Naive thymus-derived CD4-positive, alpha-beta T cell (primary cell): ENCODE measurements at places on chromosomes 4 and X. TPM values are rescaled to one million over a fixed set of nuclear protein-coding genes. Genes with fewer than 3 reads are reported as not detected.
A peak's percentile ranks its signal among the peaks of the same experiment; 100 is the strongest.

The FGFR3 gene
- polyA plus RNA-seq, result not detected

The GAGE13 gene
- not detected for polyA plus RNA-seq

The FMR1NB gene
- not detected for polyA plus RNA-seq

The EFNB1 gene
- polyA plus RNA-seq, result 4.1 TPM

The XAGE2 gene
- not detected for polyA plus RNA-seq

The PDLIM5 gene
- 42.0 TPM for polyA plus RNA-seq

GRCh38 chr4:8086783-8087445, 71.7 kb downstream of the ABLIM2 start:
- no peak for DNase-seq

GRCh38 chr4:82528868-82529267, 32.9 kb downstream of the TMEM150C start:
- no peak for DNase-seq

DNA sequence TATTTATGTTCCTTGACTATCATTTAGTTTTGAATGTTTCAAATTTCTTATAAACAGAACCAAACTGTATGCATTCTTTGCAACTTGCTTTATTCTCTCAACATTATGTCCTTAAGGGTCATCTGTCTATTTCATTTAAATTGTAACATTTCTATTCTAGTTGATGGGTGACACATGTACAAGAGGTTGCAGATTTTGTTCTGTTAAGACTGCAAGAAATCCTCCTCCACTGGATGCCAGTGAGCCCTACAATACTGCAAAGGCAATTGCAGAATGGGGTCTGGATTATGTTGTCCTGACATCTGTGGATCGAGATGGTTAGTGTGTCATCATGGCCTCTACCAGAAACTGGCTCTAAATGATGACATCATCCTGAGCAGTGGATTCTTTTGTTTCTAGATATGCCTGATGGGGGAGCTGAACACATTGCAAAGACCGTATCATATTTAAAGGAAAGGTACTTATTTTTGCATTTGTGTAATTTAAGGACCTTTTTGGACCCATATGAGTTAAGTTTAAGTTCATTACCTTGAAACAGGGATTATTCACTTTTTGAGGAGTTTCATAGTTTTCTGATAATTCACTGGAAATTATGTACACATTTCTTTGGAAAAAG, 6.1 kb downstream of the LIAS start:
- no peak for DNase-seq

DNA sequence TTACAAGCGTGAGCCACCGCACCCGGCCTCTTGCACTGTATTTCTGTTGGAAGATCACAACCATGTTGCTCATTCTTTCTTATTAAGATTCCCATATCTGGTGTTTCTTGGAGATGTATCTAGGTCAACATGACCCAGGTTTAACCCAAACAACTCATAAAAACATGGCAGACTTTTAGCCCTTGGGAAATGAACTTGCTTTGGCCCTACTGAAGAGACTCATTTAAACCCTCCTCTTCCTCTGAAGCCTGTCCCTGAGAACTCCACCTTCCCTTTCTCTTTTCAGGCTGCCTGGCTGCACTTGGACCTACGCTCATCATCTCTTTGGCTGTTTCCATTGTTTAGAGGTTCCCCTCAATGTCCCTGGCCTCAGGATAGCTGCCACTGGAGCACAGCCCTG, 22.8 kb upstream of the OPN1LW start:
- DNase-seq, result no peak

- no peak for DNase-seq
Observed at GRCh38 chr4:174847801-174848427, 18.9 kb upstream of the GLRA3 start.

DNA sequence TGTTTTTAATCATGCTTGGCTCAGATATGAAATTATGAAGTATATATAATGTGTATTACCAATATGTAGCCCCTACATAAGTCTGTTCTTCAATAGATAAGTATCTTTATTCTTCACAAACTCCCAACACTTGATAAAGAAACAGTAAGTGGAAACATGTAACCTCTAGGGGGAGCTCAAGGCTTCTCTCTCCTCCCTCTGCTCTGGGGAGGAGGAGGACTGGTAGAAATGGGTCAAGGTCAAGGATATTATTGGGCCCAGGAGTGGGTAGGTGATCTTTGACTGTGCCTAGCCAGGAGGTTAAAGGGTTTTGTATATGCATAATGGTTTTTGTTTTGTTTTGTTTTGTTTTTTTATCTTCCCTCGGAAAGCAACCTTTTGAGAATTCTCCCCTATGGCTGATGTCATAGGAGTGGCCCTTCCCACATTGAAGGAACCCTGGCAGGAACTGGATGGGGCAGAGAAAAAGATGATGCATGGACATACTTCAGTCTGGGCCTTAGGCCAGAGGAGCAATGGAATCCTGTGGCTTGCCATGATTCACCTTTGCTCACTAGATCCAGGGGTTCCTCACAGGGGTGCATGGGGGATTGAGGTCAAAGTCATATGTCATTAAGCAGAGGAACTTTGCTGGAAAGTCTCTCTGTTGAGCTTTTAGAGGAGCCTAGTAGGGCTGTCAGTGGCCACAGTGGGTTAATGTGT, 460.3 kb downstream of the MID1IP1 start:
- DNase-seq, result peak; percentile 30

DNA sequence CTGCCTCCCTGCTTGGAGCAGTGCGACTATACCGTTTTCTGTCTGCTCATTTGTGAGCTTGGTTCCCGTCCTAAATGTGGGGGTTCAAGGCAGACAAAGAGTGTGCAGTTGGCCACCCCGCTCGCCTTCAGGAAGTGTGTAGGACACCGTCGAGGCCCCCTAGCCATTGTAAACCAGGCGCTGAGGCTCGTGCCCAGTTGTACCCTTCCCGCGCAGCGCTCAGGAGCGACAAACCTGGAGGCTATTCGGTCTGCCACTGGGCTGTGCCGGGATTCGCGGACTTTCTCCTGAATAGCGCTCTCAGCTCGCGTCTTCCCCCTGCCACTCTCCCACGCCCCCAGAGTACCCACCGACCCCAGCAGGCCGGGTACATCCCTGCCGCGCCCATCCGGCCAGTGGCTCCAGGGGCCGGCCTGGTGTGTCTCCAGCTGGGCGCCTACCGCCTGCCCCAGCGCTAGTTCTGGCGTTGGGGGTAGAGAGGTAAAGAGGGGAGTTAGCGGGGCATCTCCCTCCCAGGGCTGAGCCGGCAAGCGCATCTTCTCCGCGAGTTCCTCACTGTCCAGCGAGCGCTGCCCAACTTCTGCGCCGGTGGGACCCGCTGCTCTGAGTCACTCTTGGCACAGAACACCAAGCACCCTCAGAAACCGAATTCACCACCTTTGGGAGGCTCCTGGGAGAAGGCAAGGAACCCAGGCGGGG, 880 bp upstream of the LONRF3 start:
- no peak for DNase-seq

GRCh38 chrX:47212381-47213293, 5.8 kb upstream of the CDK16 start:
- no peak for DNase-seq

GRCh38 chr4:89800012-89800516, 36.9 kb downstream of the SNCA start:
- no peak for DNase-seq

DNA sequence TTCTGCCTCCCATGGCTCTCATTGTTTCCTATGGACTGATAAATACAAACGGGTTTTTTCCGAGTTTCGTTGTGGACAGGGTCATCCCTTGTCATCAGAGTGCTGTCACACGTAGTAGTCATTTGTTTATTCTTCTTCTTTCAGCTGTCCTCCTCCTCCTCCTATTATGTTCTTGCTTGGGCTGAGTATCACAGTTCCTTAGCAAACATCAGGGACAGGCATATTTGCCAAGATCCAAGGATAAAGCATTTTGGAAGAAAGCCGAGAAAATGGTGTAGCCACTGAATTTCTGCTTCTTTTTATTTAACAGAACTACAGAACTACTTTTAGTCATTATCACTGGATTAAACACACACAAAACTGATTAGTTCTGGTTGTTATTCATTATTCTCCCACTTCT, 167.9 kb downstream of the MAML3 start:
- no peak for DNase-seq

DNA sequence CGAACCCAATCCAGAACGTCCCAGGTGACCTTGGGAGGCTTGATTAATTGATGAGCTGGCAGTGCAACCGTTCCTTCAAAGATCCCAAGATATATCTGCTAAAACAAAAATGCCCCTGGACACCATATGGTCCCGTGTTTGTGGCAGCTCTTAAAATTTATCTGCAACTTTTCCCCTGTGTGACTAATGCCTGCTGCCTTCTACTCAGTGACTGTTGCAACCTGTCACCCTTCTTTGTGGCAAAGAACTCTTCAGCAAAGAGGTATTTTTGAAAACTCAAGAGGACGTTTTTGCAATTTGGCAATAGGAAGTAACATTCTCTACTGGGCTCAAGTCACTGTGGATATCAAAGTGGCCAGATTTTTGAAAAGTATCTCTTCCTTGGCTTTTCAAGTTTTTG, 75.8 kb upstream of the SOD3 start:
- DNase-seq, result no peak

DNA sequence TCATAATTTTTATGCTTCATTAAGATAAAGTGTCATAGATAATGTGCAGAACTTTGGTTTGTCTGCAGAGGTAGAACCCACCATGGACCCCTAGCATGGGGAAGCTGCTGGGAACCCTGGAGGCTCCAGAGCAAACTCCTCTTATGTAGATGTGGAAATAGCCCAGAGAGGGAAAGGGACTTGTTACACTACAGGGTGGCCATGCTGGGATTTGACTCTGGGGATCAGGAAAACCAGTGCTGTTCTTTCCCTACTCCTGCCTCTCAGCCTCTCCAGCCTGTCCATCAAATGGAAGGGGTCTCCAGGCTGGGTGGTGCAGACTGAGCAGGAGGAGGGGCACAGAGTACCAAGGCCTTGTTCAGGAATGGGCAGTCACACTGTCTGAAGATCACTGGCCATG, 54.2 kb downstream of the MSX1 start:
- DNase-seq, result no peak

DNA sequence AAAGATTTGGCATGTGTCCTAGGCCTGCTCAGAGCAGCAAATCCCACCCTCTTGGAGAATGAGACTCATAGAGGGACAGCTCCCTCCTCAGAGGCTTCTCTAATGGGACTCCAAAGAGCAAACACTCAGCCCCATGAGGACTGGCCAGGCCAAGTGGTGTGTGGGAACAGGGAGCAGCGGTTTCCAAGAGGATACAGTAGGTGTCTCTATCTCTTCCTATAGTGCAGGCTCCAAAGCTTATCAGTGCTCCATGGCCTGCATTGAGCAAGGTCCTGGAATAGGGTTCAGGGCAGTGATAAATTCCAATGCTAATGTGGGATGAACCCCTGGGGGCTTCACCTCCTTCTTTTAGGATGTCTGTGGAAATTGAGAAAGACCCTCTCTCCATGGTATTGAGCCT, 15.7 kb upstream of the MAGEA10 start:
- no peak for DNase-seq

- DNase-seq, result no peak
Observed at GRCh38 chrX:112841820-112842157, 1.2 kb upstream of the AMOT start.

DNA sequence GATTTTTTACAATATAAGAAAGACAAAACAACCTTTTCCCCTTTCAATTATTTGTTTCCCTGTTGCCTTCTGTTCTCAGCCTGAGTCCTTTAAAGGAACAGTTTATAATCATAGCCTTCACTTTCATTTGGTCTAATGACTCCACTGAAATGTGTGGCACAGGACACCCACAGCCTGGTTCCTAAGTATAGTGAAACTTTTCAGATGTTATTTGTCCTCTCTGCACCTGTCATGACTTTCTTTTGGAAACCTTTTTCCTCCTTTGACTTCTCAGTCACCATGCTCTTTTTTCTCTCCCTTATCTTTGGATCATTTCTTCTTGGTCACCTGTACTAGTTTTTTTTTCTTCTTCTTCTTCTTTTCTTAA, 237.8 kb upstream of the ANXA3 start:
- no peak for DNase-seq

DNA sequence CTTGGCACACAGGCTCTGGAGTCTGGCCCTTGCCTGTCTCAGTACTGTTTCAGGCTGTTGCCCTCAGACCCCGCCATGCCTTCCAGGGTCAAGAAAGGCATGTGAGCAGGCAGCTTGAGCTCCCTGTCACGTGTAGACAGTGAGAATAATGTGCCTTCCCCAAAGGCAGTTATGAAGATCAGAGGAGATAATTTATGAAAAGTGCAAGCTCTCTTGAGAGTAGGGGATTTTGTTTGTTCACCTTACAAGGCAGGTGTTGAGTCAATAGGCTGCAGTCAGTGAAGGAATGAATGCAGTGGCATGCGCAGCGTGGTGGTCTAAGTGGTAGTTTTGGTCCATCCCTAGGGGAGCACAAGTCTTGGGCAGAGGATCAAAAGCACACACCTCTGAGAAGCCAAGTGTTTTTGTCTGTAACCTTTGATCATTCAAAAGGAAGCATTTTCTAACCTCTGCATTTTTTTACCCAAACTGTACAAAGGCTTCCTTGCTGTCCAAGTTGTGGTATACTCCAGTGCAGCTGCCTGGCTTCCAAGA, 14.4 kb downstream of the HADH start:
- no peak for DNase-seq

DNA sequence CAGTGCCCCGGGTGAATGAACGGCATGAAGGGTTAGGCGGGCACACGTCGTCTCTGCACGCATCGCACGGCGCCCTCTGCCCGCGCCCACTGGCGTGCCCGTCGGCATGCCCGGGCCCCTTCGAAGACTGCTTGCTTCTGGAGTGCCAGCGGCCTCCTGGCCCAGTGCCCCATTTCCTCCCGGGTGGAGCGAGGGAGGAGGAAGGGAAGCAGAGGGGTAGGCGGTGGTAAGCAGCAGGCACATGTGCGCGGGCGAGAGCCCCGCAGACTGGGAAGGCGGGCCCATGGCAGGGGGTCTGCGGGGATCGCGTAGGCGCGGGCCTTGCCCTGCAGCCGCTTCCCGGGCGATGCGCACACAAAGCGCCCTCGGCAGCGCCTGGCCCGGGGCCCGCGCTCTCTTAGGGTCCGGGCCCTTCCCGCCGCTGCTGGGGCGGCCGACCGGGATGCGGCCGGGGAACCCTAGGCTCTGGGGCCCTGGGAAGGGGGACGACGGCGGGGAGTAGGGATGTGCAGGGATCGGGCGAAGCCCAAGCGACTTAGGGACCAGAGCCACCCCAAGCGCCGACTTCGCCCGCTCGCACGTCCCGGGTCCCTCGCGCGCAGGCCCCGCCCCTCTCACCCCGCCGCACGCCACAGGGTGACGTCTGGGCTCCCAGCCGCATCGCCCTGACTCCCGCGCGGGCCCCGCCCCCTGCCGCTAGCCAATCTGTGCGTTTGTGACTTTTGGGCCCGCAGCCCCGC, 866 bp upstream of the EMD start:
- DNase-seq, result peak; percentile 62

DNA sequence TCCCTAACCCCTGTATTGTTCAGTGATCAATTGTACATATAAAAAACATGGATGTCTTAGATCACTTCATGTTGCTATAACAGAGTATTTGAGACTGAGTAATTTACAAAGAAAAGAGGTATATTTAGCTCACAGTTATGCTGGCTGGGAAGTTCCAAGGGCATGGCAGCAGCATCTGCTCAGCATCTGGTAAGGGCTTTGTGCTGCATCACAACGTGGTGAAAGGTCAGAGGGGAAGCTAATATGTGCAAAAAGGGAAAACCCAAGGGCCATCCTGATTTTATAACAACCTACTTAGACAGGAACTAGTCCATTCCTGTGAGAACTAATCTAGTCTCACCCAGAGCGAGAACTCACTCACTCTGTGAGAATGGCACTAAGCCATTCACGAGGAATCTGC, 128.2 kb upstream of the OTUD4 start:
- DNase-seq, result no peak
